ENCODE measurements at places on chromosomes 7 and 10. TPM values are rescaled to one million over a fixed set of nuclear protein-coding genes. Genes with fewer than 3 reads are reported as not detected.

The TUBAL3 gene
- total RNA-seq, result not detected

The AKR1C3 gene
- 328 TPM for total RNA-seq

The PRRT4 gene
- 0.56 TPM for total RNA-seq

The ANKRD30A gene
- not detected for total RNA-seq

The SPDYE9 gene
- not detected for total RNA-seq

The ACTR3C gene
- not detected for total RNA-seq

The AKR1C8 gene
- total RNA-seq, result not detected

The MDH2 gene
- total RNA-seq, result 70.6 TPM

The MYPN gene
- 0.12 TPM for total RNA-seq

The SFR1 gene
- total RNA-seq, result 5.8 TPM

The LOXL4 gene
- 3.9 TPM for total RNA-seq

The LGI1 gene
- total RNA-seq, result not detected

The PTN gene
- total RNA-seq, result 6.7 TPM

The CYP3A5 gene
- total RNA-seq, result not detected

The RADIL gene
- total RNA-seq, result 0.19 TPM

The PCGF6 gene
- 8.2 TPM for total RNA-seq

The UNC5B gene
- total RNA-seq, result 61.5 TPM

The C10orf105 gene
- total RNA-seq, result not detected

The HOXA7 gene
- total RNA-seq, result not detected

The PLXNA4 gene
- total RNA-seq, result 22.8 TPM

The C10orf143 gene
- 3.2 TPM for total RNA-seq

The ENTPD7 gene
- total RNA-seq, result 6.6 TPM

The CABCOCO1 gene
- total RNA-seq, result not detected

The OR2A12 gene
- not detected for total RNA-seq

The WNT16 gene
- not detected for total RNA-seq

The PARD3 gene
- 19.7 TPM for total RNA-seq

The TFAM gene
- 11.3 TPM for total RNA-seq

The PPIA gene
- total RNA-seq, result 1,884 TPM

The COL13A1 gene
- total RNA-seq, result 7.6 TPM

The NUTM2E gene
- total RNA-seq, result not detected

The AHR gene
- total RNA-seq, result 263 TPM

The CYCS gene
- total RNA-seq, result 19.8 TPM

The ADCY1 gene
- total RNA-seq, result 0.69 TPM

The PVRIG gene
- total RNA-seq, result not detected

The ASL gene
- total RNA-seq, result 43.5 TPM

The C10orf71 gene
- not detected for total RNA-seq

The LSM5 gene
- 10.2 TPM for total RNA-seq

The CALY gene
- not detected for total RNA-seq

The ZDHHC4 gene
- 29.9 TPM for total RNA-seq

The CC2D2B gene
- total RNA-seq, result not detected

The STK31 gene
- not detected for total RNA-seq

The LFNG gene
- total RNA-seq, result 2.7 TPM

The TEX36 gene
- not detected for total RNA-seq

The RBM33 gene
- 17.7 TPM for total RNA-seq

The GARIN1A gene
- 0.19 TPM for total RNA-seq

The SGCE gene
- total RNA-seq, result 143 TPM

The HOXA4 gene
- not detected for total RNA-seq

The ARPC1B gene
- total RNA-seq, result 380 TPM

The GDF10 gene
- total RNA-seq, result 0.12 TPM

The STEAP4 gene
- total RNA-seq, result 40.5 TPM

The MYH16 gene
- not detected for total RNA-seq

The DLX6 gene
- total RNA-seq, result not detected

The MSS51 gene
- 0.68 TPM for total RNA-seq

The MYL7 gene
- total RNA-seq, result not detected

The ENTPD1 gene
- 0.49 TPM for total RNA-seq

The SPDYE2B gene
- total RNA-seq, result not detected

The ITGA8 gene
- total RNA-seq, result 13.8 TPM

The IGF2BP3 gene
- 17.7 TPM for total RNA-seq

Measured in cardiac ventricle fibroblast (primary cell).